ENCODE measurements at places on chromosomes 5 and 9.

- no peak for DNase-seq
Measured at GRCh38 chr5:75662061-75662460, 50.8 kb downstream of the ANKDD1B start.

- DNase-seq: no peak
Measured at GRCh38 chr5:91468651-91469422, 85.7 kb upstream of the ARRDC3 start.

- no peak for DNase-seq
Measured at GRCh38 chr9:63859475-63860215, 1425.4 kb downstream of the FOXD4L5 start.

- no peak for DNase-seq
Measured at GRCh38 chr5:131607903-131608540, 27.0 kb downstream of the RAPGEF6 start.

DNA sequence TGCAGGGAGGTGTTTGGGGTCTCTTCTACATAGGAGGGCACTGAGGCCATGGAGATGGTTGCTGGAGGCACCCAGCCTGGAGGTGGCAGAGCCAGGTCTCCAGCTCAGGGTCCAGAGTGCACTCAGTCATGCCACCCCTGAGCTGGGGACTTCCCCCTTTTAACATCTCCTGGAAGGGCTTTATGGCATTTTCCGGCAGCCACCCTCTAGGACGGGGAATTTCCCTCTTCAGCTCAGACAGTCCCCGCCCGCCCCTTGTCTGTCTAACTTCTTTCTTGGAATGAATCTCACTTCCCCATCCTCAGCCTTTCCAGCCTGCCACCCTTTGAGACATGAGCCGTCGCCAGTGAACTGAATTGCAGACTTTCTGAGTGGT is 49.9 kb downstream of the COL15A1 start:
- DNase-seq: no peak

DNA sequence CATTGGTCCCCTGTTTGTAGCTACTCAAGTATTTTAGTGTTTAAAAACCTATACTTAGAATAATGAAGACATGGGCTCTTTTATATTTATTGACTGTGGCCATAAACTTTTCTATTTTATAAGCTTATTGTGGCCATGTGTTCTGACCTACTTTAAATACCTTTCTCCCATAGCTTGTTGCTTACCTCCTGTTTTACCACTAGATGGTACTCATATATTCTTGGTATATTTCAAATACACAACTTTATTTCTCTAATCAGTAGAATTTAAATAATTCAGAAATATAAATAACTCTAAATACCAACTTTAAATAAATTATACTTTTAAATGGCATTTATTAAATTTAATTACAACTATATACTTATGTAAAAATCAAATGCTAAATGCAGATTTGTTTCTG is 498.0 kb downstream of the PRDM9 start:
- DNase-seq: no peak

DNA sequence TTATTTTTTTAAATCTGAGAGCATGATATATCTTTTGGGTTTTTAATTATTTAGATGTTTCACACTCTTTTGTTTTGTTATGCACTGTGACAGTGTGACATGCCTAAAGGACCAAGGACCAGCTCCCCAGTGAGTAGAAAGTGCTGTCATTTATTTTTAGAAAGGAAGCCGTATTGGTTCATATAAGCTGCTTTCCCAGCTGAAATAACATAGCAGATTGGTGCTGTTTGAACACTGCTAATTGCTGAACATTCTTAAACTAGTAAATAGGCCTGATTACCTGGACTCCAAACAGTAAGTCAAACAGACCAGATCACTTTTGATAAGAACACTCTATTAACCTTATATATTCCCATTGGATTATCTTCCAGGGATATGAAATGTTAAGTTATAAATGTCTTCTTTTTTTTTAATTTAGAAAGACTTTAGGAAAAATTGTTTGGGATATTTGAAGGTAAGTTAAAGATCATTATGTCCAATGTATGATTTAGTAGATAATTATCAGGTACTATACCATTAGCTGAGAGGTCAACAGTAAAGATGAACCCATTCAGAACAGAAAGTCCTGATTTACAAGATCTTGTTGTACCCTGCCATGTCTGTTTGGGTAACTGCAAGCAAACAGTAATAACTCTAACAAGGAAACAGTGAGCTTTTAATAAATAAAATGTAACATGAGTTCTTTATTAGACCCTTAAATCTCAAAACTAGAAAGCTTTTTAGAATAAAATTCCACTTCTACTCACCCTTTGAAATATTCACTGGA is 27.8 kb upstream of the ELL2 start:
- no peak for DNase-seq

DNA sequence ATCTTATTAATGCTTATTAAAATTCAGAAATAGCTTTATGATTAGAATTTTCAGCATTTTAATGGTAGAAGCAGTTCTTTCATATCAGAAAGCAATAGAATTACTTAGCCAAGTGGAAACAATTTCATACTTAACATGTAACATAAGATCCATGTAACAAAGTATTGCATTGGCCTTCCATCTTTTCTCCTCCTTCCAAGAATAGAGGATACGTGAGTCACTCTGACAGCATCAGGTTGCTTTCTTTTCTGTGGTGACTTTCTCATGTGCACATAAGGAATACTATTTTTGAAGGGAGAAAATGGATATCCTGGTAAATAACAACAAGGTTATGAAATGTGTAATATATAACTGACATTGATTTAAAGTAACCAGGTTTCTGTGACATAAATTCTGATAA is 272.2 kb downstream of the ANXA1 start:
- no peak for DNase-seq

DNA sequence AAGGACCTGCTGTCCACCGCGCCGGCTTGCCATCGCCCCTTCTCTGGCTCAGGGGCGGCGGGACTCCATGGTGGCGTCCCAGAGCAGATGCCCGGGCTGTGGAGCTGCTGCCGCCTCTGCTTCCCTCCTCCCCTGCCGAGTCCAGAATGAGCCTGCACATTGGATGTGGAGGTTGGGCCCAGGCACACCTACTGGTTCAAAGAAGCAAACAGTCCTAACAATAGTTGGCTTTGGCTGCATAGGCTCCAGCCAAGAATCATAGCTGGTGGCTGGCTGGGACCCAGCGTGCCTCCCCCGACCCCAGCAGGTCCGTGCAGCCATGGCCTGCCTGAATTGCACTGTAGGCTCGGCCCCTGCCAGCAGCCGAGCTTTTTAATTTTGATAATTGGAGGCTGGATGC is 25.8 kb downstream of the ADAMTSL2 start:
- no peak for DNase-seq

- no peak for DNase-seq
Measured at GRCh38 chr5:52703321-52703720, 84.4 kb upstream of the ITGA1 start.

- DNase-seq: no peak
Measured at GRCh38 chr5:96226941-96227552, 206.0 kb downstream of the PCSK1 start.

DNA sequence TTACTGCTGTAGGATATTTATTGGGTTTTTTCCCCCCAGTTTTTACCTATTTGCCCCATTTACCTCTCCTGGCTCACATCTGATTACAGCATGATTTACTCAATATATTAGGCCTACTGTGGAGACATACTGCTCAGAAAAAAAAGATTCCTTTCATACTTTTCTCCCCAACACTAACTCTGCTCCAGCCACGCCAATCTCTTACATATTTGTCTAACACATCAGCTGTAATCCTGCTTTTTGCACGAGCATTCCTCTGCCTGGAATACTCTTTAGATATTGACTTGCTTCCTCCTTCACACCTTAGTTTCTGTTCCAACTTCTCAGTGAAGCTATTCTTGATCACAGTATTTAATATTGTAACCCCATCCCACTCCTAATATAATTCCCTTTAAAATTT is 158.1 kb upstream of the VCAN start:
- no peak for DNase-seq

DNA sequence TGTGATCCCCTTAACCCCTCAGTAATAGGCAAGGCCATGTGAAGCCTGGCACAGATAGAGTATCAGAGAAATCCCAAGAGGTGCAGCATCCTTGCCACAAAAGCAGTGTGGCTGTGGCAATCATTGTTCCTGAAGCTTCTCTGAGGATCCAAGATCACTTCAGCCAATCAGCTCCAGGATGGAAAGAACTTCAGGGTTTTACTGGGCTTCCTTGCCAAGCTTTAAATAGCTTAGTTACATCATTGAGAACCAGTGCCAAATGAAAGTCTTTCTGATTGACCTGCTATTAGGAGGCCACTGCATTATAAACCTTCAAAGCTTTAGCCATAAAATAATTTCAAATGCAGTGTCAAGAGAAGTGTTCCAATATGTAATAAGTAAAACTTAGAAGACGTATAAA is 430.6 kb downstream of the PIK3R1 start:
- DNase-seq: no peak

DNA sequence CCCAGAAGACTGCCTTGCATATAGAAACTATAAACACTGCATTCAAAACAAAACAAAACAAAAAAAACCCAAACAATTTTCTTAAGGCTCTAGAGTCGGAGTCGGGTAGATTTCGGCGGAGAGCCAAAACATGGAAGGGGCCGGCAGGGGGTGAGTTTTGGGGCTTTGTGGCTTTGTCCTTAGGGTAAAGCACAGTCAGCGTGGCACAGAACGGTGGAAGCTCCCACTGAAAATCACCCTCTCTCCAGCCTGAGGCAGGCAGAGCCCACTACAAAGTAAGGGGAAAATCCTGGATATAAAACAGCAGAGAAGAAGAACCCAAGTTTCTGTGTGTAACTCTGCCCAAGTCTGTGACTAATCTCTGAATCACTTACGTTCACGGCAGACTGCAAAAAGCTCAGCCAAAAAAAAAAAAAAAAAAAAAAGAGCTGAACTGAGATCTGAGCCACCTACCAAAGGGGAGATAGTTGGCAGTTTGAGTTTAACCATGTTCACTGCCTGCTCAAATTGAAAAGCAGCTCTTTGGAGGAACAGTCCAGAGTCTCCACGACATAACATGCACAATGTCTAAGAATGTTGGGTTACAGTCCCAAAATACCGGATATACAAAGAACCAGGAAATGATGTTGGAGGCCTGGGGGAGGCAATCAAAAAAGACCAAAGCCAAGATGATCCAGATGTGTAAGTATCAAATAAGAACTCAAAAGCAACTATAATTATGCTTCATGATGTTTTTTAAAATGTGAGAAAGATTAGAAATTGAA is 26.6 kb upstream of the OR2K2 start:
- no peak for DNase-seq

- DNase-seq: no peak
Measured at GRCh38 chr5:157387683-157388093, 72.3 kb upstream of the NIPAL4 start.

- DNase-seq: peak; percentile 23
Measured at GRCh38 chr5:145937432-145938250, 1.3 kb downstream of the SH3RF2 start.

DNA sequence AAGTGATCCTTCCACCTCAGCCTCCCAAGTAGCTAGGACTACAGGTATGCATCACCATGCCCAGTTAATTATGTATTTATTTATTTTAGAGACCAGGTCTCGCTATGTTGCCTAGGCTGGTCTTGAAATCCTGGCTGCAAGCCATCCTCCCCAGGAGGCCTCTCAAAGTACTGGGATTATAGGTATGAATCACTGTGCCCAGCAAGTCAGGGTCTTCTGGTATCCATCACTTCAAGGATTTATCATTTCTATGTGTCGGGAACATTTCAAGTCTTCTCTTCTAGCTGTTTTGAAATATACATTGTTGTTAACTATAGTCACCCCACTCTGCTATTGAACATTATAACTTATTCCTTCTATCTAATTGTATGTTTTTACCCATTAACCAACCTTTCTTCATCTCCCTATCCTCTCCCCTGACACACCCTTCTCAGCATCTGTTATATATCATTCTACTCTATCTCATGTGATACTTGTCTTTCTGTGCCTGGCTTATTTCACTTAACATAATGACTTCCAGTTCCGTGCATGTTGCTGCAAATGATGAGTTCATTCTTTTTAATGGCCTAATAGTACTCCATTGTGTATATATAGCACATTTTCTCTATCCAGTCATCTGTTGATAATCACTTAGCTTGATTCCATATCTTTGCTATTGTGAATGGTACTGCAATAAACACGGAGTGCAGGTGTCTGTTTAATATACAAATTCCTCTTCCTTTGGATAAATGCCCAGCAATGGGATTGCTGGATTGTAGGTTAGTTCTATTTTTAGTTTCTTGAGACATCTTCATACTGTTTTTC is 26.4 kb downstream of the UTP15 start:
- no peak for DNase-seq

GRCh38 chr5:53956196-53956595 is 354.2 kb downstream of the ARL15 start:
- no peak for DNase-seq

DNA sequence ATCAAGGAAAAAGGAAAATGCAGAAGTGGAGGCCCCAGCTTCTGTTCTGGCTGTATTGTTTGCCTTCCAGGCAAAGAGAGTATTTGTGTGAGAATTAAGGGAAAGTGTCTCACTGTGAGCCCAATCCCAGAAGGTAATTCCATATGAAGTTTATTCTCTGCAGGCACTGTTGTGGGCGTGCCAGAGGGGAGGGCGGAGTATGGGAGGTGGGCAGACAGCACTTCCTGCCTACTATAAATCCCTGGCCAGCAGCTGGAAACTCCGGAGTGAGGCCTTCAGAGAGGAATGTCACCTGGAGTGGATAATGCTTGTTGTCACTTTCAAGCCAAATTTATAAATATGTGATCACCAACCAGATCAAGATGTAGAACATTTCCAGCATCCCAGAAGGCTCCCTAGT is 209.5 kb downstream of the ARHGAP26 start:
- DNase-seq: no peak

GRCh38 chr5:98844865-98845264 is 71.4 kb downstream of the RGMB start:
- no peak for DNase-seq

DNA sequence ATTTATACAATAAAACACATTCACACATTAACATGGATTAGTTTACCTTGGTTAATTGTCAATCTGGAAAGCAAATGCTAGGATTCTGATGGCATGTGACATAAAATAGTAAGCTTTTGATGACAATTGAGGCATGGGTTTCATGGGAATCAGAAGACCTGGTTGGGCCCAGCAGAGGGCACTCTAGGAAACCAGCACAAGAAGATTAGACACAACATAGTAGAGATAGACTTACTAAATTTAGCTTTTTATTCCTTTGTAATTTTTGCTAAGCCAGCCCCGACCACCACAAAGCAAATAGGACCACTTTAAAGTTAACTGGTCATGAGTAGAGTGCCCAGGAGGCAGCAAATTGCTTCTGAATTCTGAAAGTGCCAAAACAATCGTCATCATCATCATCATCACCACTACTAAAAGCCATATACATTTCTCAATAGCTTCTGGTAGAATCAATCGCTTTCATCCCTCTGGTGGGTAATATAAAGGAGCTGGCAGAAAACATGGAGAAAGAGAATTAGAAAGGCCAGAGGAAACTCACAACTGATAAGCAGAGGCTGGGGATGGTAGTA is 163.2 kb downstream of the ARRDC3 start:
- no peak for DNase-seq
